ENCODE measurements at places on chromosomes 13 and 19.

DNA sequence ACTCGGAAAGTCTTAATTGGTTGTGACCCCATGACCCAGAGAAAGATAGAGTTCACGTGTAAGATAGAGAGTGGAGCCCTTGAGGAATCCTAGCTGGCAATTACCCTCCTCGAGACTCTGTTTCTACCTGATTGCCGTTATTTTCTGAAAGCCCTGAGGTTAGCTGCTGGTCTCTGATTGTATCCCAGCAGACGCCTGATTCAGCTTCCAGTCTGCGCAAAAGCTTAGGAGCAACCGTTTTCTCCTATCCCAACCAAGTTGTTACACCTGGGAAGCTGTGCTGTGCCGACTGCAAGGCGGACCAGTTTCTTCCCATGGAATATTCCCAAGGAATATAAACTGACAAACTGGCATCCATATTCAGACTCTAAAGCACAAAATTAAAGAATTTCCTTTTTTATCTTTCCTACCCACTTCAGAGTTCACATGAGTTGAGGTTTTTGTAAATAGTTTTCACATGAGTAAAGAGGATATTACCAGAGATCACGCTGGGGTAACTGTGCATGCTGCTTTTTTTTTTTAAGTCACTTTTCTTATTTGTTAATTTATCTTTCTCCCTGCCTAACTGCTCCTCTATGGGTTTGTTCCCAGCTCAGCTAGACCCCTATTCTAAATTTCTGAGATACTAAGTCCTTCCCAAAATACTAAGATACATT, 1.5 kb upstream of the TRPC4 start:
- no peak for DNase-seq

DNA sequence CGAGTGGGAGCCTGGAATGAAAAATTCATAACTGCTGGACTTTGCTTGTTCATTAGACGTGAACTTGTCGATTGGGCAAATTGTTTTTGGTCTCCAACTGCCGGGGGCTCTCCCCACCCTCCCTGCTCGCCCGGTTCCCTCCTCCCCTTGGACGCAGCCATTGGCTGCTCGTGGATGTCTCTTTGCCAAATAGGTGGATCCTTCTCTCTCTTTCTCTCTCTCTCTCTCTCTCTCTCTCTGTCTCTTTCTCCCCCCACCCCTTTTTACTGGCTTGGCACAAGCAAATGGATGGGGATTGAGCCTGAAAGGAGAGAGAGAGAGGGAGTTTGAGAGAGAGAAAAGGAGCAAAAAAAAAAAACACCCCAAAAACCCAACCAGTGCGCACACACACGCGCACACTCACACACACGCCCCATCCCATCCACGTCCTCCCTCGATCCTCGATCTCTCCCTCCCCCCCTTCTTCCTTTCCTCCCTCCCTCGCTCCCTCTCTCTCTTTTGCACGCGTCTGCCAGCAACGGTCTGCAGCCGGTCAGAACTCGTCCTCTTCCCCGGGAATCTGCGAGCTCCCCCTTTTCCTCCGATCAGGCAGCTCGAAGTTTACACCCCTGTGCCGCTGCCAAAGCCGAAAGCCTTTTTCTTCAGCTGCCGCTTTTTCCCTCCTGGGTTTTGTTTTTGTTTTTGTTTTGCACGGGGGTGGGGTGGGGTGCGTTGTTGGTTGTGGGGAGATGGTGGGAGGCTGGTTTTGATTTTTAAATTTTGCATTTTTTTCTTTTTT, 27.8 kb downstream of the NFIX start:
- no peak for DNase-seq

DNA sequence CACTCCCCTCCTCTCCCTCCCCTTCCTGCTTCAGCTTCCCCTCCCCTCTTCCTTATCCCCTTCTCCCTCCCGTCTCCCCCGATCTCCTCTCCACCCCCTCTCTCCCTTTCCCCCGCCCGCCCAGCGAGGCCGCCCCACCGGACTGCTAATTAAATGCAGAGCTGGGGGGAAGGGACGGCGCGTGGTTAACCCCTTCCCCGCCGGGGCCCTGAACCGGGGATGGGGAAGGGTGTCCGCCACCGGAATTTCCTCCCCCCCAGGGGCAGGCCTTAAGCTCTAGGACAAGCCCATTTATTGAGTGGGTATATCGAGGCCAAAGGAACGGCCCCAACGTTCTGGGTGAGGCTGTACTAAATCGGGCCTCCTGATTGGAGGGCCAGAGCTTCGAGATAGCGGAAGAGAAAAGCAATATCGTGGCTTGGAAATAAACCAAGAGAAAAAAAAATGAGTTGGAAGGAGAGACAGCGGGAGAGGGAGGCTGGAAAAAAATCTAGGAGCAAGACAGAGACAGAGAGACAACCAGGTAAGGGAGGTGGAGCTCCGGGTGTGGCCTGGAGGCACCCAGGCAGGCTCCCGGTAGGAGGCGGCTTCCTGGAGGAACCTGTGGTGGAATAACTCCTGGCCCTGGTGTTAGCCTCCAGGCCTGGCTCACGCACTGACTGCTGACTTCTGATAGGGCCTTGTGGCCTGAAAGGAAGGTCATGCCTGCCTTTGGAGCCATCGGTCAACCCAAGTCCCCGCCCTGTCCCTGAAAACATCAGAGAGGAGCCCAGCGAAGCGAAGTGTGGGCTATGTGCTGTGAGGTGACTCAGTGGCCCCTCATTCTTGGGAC, 11.6 kb upstream of the JUND start:
- DNase-seq, result peak; percentile 72

DNA sequence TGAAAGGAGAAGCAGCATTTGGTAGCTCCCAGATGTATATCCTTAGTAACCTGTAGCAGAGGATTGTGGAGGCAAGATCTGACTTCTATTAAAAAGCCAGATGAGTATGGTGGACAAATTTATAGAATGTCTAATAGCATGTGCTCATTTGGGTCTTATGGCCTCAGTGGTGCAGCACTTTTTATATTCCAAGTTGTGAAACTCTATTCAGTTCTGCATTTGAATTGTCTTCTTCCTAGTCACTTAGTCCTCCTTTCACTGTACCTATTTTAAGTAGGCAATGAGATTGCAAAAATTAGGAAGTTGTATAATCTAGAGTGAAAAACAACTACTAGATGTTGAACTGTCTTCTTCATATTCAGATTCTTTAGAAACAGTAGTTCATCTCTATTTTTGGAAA, 412.5 kb upstream of the PCDH9 start:
- no peak for DNase-seq

DNA sequence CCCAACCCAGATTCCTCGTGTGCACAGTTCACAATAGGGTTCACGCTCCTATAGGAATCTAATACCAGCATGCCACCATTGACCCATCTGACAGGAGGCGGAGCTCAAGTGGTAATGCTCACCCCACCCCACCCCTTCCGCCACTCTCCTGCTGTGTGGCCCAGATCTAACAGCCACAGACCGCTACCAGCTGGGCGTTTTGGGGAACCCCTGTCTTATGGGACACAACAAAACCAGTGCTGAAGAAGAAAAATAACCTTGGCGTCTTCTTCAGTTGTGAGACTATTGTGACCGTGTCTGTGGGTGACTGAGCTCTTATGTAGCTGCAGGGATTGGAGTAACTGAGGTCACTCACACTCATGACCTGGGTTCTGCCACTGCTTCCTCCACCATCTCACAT, 5.2 kb upstream of the OR10H1 start:
- DNase-seq, result no peak

- no peak for DNase-seq
These were observed 81.2 kb downstream of the NHLRC3 start for GRCh38 chr13:39119422-39119821.

- DNase-seq, result no peak
These were observed 13.2 kb downstream of the STXBP2 start for GRCh38 chr19:7650148-7650547.

- no peak for DNase-seq
These were observed 46.0 kb downstream of the USP12 start for GRCh38 chr13:27125357-27126282.

GRCh38 chr13:30908416-30908980, 2.4 kb downstream of the MEDAG start:
- DNase-seq, result no peak

DNA sequence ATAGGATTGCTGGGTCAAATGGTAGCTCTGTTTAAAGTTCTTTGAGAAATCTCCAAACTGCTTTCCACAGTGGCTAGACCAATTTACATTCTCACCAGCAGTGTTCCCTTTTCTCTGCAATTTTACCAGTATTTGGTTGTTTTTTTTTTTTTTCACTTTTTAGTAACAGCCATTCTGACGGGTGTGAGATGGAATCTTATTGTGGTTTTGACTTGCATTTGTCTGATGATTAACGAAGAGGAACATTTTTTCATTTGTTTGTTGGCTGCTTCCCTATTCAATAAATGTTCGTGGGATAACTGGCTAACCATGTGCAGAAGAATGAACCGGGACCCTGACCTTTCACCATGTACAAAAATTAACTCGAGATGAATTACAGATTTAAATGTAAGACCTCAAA, 31.2 kb downstream of the CYP4F2 start:
- no peak for DNase-seq

DNA sequence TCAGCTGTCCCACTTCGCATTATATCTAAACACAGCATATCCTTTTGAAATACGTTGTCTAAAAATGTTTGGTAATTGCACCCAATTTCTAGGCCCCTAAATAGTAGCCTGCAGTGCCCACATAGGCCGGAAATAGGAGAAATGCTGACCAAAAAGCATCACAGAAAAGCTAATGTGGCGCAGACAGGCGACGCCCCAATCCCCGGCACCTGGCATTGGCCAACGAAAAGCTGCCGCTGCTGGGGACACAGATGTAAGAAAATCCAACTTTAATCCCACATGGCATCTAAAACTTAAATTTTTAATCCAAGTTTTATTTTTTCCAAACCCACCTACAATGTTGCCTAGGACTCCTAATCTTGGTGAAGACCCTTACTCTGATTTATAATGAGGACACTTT, 4.0 kb downstream of the SAFB2 start:
- no peak for DNase-seq

- no peak for DNase-seq
These were observed 11.8 kb downstream of the TGFB1 start for GRCh38 chr19:41341669-41342490.

DNA sequence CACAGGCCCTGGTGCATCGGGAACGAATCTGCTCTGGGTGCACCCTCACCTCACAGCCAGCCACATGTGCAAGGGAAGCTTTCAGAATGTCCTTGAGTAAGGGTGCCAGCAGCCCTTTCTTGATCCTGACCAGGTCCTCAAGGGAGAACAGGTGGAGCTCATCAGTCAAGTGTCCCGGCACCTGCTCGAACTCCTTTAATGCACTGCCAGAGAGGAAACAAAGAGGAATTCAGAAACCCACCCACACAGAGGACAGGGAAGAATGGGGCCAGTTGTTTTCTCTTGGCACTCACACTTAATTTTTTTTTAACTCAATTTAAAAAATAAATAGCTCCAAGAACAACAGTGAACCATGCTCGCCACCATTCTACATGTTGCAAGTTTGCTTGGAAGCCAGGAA, 41.7 kb downstream of the RUBCNL start:
- DNase-seq, result no peak

DNA sequence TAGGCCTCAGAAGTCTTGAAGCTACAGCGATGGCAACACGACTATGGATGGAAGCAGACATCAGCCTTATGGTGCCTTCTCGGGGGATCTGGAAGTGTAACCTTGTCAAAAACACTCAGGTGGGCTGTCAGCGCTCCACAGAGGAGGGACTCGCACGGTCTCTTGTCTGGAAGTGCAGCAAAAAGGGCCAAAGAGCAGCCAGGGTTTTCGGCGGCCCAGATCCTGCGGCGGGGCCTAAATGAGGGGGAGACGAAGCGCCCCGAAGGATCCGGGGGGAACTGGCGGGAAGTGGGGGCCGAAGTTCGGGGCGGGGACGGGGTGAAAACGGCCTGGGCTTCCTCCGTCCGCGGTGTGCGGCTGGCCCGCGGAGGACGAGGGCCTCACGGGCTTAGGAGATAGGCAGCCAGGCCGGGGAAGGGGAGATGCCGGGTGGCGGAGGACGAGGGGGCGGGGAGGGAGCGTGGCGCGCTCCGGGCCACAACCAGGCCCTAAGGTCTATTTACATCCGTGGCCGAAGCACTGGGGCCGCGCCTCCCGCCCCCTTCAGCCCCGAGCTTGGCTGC, 637 bp downstream of the RANBP3 start:
- no peak for DNase-seq

GRCh38 chr19:3095441-3096191, 1.5 kb downstream of the GNA11 start:
- no peak for DNase-seq

GRCh38 chr13:34943436-34944273, 1.6 kb downstream of the NBEA start:
- DNase-seq, result no peak

DNA sequence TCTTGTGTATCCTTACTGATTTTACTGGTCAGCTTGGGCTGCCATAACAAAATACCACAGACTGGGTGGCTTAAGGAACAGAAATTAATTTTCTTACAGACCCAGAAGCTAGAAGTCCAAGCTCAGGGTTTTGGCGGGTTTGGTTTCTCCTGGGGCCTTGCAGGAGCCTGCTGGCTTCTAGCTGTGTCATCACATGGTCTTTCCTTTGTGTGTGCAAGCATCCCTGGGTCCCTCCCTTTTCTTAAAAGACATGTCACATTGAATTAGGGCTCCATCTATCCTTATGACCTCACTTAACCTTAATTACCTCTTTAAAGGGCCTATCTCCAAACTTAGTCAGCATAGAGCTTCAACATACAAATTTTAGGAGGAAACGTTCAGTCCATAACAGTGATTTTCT, 23.4 kb downstream of the UBAC2 start:
- no peak for DNase-seq

DNA sequence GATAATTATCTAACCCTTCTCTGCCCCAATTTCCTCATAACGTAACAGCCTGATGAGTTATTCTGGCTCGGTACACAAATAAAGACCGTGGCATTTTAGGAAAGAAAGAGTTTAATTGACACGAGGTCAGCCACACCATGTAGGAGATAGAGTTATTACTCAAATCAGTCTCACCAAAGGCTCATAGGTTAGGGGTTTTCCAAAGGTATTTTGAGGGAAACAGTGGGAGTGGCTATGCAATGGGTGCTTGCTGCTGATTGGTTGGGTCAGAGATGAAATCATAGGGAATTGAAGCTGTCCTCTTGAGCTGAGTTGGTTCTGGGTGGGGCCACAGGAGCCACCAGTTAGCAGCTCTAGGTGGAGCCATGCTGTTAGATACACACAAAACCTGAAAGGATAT, 137.5 kb downstream of the FREM2 start:
- DNase-seq, result no peak

Measured in stimulated activated CD4-positive, alpha-beta T cell treated with anti-CD3 and anti-CD28 coated beads, TNF-alpha, amount 100 ng/mL, for 24 hours (primary cell).